ENCODE measurements at places on chromosomes 11 and 22. TPM values are rescaled to one million over a fixed set of nuclear protein-coding genes. Genes with fewer than 3 reads are reported as not detected.
A peak's percentile ranks its signal among the peaks of the same experiment; 100 is the strongest.

- DNase-seq, result peak; percentile 52
Observed at GRCh38 chr11:124724979-124725718, 14.6 kb upstream of the NRGN start.

DNA sequence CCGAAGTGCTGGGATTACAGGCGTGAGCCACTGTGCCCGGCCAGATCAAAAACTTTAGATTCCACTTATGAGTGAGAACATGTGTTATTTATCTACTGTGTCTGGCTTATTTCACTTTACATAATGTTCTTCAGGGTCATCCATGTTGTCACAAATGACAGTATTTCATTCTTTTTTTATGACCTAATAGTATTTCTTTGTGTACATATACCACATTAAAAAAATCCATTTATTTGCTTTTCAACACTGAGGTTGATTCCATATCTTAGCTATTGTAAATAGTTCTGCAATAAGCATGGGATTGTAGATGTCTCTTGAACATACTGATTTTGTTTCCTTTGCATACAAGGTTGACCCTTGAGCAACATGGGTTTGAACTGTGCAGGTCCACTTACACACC is 13.2 kb upstream of the SCGB1D1 start:
- no peak for DNase-seq

- no peak for DNase-seq
Observed at GRCh38 chr11:122025757-122026156, 90.3 kb downstream of the BLID start.

DNA sequence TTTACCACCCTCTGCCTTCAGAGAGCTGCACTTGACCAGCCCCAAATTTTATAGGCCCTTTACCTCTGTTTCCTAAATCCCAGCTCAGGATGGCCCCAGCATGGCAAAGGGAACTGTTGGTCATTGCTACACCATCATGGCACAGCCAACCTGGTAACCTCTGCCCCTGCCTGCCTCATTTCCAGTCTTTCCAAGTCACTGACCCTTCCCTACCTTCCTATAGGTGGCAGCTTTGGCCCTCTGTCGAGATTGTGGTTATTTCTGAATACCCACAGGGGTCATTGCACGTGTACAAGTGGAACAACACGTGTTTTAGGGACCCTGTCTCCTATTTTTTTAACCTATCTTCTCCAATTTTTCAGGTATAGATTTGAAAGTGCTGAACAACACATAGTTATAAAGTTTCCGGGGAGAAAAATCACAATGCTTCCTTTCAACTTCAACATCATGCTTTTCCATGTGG is 2.8 kb downstream of the GALNT18 start:
- DNase-seq, result no peak

GRCh38 chr11:44199298-44199697 is 103.8 kb downstream of the EXT2 start:
- DNase-seq, result no peak

DNA sequence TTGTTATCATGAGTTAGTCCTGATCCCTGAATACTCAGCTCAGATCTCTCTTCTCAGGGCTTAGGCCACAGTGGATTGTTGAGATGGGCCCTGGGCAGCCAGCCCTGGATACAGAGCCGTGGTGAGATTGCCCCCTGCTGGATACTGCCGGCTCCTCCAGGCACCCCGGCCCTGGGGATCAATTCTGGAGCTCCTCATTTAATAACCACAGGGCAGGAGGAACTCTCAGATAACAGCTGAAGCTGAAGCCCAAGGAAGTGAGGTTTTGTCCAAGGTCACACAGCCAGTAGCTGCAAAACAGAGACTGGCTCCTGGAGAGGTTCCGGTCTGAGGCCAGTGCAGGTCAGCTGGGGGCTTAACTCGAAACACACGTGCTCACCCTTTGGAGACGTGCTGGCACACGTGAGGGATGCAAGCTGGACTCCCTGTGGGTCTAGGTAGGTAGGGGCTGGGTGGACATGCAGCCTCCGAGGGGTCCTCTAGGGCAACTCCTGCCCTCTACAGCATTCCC is 16.0 kb downstream of the USH1C start:
- peak; percentile 57 for DNase-seq

GSTT2 gene
- not detected for total RNA-seq
